ENCODE measurements at places on chromosomes 2 and 18. TPM values are rescaled to one million over a fixed set of nuclear protein-coding genes. Genes with fewer than 3 reads are reported as not detected.

The TACR1 gene
- not detected for total RNA-seq

The C2orf15 gene
- total RNA-seq = 0.16 TPM

The RAB27B gene
- total RNA-seq = 2.0 TPM

GRCh38 chr2:203492965-203493364 lies 42.1 kb downstream of the RAPH1 start:
- no peaks in the 10 kb centered on the region for H3K4me1 ChIP-seq
- H3K27me3 ChIP-seq = no peaks in the 10 kb centered on the region
- DNase-seq = no peak
- no peak overlapping the region for H3K27ac ChIP-seq

GRCh38 chr2:17614174-17614930 lies 73.9 kb downstream of the VSNL1 start:
- H3K4me3 ChIP-seq = no peak overlapping the region
- peaks cover 24% of the 10 kb centered on the region for H3K27me3 ChIP-seq
- no peak overlapping the region for H3K27ac ChIP-seq
- H3K36me3 ChIP-seq = no peaks in the 10 kb centered on the region
- no peak for DNase-seq

- no peaks in the 10 kb centered on the region for H3K36me3 ChIP-seq
- H3K4me1 ChIP-seq = peaks cover 7% of the 10 kb centered on the region
- H3K27me3 ChIP-seq = no peaks in the 10 kb centered on the region
- H3K27ac ChIP-seq = no peak overlapping the region
- H3K4me3 ChIP-seq = no peak overlapping the region
Observed at GRCh38 chr2:103529798-103530502, 768.1 kb downstream of the TMEM182 start.

- H3K27me3 ChIP-seq = no peaks in the 10 kb centered on the region
- H3K4me1 ChIP-seq = no peaks in the 10 kb centered on the region
- H3K27ac ChIP-seq = no peak overlapping the region
- DNase-seq = no peak
- H3K36me3 ChIP-seq = no peaks in the 10 kb centered on the region
Observed at GRCh38 chr18:56723068-56723467, 71.9 kb downstream of the WDR7 start.

DNA sequence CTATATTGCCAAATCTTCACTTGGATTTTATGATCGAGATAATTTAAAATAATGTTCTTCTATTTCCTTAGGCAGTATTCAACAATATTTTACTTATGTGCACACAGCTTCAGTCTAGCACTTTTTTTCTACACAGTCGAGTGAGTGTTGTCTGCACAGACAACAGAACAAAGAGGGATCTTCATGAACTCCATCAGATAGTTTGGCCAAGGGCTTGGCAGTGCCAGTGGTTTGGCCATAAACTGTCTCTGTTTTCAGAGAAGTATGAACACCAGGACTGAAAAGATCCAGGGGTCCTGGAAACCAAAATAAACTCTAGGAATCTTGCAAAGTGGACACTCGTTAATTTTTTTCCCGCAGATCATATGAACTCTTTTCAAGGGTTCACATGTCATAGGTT lies 547.3 kb downstream of the PLCL1 start:
- H3K36me3 ChIP-seq = no peaks in the 10 kb centered on the region
- no peaks in the 10 kb centered on the region for H3K4me1 ChIP-seq
- no peak overlapping the region for H3K4me3 ChIP-seq
- no peak overlapping the region for H3K27ac ChIP-seq
- H3K27me3 ChIP-seq = no peaks in the 10 kb centered on the region

Measured in K562 (cell line).